ENCODE measurements at places on chromosomes 2 and 18.

DNA sequence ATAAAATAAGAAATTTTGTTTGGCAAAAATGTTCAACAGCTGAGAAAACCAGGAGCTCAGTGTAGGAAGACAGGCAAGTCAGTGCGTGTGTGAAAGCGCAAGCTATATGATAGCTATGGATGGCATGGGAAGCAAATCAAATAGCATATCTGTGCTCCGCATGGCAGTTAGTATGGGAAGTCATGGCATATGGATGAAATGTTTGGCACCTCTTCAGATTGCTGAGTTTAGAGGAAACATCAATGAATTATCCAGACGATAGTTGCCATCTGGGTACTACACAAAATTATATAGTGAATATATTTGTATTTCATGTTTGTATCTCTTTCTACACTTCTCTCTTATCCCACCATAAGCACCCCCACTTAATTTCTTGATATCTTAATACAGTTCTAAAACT is 85.9 kb upstream of the TWSG1 start:
- DNase-seq = no peak

- no peak for DNase-seq
Observed at GRCh38 chr2:6168485-6168884, 476.3 kb downstream of the SOX11 start.

DNA sequence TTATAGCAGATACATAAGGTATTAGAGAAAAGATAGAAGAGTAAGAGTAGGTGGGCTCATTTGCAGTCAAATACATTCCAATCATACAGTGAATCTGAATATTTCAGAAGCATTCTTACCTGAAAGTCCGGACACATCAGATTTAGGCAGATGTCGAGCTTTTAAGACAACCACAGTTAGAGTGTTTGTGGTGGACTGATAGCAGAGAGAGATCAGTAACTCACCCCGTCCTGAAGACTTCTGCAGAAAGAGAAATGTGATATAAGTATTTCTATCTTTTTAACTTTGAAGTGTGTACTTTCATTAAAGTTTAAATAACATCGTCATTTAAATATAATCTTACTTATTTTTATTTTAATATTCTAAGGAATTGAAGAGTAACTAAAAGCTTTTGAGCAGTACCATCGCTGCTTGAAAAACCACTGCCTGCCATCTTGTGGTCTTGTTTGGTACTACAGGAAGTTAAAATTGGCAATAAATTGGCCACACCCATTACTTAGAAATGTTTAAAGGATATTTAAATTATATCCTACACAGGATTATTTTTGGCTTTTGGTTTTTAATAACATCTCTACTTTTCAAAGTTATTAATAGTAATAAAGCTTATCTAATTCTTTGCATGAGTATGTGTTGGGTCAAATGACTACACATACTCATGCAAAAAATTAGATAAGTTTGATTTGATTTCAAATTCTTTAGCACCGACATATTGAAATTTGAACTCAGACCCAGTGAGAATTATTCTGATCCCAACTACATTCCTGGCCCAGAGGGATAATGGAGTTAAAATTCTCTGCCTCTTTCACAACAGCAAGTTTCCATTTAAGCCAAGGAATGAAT is 5.5 kb downstream of the SYT4 start:
- peak; percentile 4 for DNase-seq

DNA sequence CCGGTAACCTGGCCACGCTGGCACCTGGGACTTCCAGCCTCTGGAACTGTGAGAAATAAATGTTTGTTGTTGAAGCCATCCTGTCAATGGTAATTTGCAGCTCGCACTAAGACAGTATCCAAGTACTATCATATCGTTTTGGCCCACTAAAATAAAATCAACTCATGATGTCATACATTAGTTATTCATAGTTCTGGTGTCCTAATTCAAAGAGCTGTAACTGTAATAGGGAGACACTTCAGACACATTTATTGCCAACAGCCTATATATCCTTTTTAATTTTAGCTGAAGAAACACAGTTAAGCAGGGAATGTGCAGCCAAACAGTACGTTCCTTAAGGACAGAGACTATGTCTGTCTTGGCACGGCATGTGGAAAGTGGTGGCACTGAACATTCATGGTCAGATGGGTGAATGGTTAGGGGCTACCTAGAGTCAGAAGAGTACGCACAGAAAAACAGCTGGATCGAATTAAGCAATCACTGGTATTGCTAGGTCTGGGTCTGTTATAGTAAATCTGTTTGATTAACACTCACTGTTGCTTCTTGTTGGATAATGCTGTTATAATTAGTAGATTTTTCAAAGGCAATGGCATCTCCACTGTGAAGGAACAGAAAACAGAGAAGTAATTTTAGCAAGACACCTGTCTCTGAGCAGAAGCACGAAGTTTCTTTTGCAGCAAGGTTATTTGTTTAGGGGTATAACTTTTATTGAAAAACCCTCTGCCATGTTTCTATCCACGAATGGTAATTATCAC is 41.3 kb upstream of the CREG2 start:
- DNase-seq = no peak

- DNase-seq = no peak
Observed at GRCh38 chr2:106841886-106842645, 43.9 kb downstream of the ST6GAL2 start.

GRCh38 chr2:10527585-10527984 is 79.5 kb upstream of the ODC1 start:
- no peak for DNase-seq

- no peak for DNase-seq
Observed at GRCh38 chr2:160689441-160689840, 195.8 kb upstream of the RBMS1 start.

DNA sequence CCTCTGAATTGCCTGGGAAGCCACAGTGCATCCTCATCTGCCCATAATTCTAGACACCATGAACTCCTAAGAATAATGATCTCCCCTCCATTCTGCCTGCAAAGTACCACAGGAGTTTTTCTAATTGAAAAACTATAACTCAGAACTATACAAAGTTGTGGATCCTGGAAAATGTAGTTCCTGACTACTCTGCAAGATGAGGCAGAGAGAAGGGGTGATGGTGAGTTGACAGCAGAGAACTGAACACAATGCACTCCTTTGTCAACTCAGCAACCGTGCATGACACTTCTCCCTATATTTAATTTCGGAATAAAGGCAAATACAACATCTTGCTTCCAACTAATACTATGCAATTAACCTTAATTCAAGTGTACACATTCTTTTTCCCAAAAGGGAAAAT is 471.1 kb upstream of the FAM98A start:
- no peak for DNase-seq

DNA sequence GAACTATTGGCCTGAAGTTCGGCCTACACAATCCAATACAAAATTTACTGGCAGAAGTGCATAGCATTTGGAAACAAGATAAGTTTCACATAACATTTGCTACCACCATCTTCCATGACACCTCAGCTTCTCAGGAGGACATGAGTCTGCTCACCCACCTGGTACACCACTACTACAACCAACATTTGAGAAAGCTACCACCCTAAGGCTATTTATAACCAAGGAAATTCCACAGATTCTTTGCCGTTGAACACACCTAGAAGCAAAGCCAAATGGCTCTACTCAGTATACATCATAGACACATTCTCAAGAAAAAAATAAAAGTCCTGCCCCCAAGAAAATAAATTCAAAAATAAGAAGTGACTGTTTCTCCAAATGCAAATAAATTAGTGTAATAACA is 145.3 kb downstream of the SPAG16 start:
- DNase-seq = no peak

DNA sequence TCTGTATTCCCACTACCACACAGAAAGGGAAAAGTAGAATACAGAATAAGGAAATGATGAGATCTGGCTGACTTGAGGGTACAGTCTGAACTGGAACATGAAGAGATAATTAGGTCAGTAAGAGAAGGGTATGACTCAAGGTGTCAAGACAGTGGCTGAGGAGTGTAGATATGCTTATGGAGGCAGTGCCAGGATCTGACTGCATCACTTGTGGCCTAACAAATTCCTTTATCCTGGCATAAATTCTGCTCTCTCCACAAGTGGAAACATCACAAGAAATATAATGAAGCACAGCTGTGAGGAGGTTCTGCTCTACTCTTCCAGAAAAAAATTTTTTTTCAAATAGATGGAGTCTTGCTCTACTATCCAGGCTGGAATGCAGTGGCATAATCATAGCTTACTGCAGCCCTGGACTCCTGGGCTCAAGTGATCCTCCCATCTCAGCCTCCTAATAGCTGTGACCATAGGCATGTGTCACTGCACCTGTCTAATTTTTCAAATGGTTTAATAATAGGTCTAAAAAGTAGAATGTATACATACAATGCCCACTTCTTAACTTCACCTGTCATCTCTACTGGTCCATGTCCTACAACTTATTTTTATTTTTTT is 85.3 kb downstream of the C2orf74 start:
- DNase-seq = no peak

DNA sequence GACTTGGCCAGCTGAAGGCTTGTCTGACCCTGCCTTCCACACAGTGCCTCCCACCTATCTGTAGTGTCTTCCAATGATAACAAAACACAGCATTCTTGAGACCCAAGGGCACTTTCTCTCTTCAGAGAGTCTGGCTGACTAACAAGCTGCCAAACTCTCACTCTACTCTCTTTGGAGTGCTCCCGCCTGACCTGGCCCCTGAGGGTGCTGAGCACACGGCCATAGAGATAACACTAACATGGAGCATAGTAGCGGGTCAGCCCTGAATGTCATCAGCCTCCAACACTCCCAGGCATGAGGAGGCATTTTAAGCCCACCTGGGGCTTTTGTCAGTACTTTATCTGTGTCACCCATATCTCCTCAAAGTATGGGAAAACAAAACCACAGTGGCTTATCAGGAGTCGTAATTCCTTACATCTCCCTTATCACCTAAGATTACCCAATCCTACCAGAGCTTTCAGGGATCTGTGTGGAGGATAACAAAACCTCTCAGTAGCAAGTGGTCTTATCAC is 160.3 kb upstream of the TCF4 start:
- no peak for DNase-seq

DNA sequence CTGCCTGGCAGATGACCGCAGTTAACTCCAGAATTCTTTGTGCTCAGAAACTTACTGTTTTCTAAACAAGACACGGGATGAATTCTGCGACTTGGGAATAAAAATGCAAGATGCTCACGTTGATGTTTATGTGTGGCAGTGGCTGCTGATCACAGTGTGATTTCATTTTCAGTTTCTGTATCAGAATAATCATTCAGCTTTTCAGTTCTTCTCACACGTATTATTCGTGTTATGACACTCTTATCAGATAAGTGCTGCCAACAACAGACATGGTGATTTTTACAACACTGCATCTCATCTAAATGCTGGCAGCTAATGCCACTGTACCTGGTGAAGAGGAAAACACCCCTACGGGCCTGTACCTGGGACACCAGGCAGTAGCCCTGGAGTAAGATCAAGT is 272.9 kb upstream of the REV1 start:
- DNase-seq = no peak

DNA sequence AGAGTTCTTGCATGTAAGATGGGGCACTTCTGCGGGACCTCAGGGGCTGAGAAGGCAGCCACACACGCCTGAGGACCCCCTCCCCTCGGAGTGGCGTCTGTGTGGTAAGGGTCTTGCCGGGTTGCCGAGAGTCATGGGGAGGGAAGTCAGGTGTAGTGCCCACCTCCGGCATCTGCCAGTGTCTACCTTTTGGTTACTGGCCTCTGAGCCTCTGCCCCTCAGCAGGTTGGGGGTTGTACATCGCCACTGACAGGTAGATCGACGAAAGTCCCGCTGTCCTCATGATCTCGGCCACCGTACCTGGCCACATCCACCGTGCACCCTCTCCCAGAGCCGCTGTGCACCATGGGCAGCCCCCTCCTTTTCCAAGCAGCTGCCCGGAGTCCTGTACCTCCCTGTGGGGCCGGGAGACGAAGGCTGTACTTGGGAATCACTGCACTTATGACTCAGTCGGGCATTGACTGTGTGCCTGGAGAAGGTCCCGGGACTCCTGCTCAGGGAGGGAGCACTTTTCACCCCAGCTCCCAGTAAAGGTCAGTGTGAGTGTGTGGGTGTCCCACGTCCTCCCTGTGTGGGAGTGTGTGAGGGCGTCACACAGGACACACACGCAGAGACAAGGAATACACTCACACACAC is 332.4 kb upstream of the MYT1L start:
- no peak for DNase-seq

- no peak for DNase-seq
Observed at GRCh38 chr2:62319070-62319469, 123.2 kb downstream of the B3GNT2 start.

GRCh38 chr2:136538489-136538888 is 226.9 kb upstream of the THSD7B start:
- DNase-seq = no peak
